ENCODE measurements at places on chromosomes 6 and 20.
A peak's percentile ranks its signal among the peaks of the same experiment; 100 is the strongest.

DNA sequence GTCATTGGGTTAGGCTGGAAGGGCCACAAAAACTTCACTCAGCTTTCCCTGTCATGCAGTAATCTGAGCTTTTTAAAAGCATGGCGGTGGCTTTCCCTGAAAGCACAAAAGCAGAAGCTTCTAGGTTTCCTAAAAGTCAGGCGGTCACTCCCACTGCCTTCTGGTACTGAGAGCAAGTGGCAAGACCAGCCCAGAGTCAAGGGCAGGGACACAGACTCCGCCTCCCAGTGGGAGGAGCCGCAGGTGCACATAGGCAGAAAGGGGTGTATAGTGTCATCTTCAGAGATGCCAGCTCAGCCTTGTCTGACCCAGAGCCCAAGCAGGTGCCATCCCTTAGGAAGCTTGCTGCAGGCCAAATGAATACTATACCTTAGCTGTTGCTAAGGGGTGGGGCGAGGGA lies 18.0 kb upstream of the PACSIN1 start:
- DNase-seq = no peak

DNA sequence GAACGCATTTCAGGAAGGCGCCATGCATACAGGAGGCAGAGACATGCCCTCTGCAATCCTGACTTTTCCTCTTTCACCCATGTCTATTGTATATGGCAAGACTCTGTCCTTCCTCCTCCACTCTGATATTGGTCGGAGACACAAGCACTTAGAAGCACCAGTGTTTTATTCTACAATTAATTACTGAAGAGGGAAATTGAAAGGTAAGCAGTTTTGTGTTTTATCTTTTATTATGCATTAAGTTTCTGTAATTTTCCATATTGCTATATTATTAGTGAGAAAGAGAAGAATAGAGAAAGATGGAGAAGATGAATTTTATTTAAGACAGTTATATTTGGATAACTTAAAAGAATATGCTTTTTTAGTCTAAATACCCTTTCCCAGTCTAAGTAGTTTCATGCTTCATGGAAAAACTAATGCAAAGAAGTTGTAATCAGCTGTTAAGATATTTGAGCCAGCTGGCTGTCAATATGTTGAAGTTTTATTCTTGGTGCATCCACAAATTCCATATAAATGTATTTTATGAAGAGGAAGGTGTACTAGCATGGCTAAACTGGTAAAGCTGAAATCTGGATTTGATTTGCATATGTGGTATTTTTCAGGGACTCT lies 13.6 kb downstream of the ARID1B start:
- DNase-seq = no peak

DNA sequence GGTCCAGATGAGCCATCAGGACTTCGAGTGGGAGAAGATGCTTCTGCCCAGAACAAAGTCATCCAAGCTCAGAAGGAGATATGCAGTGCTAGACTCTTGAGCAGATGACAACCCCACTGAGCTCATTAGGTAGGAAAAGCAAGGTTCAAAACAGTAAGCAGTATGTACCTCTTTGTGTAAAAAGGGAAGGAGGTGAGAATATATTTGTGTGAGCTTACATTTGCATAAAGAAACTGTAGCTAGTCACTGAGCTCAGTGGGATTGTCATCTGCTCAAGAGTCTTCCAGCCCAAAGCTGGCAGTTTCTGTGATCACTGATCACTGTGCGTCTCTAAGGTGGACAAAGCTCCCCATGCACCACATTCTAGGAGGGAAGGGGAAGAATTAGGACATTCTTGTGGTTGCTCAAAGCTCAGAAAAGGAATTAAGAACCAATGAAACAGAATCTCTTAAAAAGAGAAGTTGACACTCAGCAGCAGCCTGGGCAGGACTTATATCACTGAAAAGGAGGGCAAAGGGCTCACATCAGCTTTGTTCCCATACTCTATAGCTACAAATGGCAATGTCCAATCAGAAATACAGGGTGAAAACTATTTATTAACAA lies 90.0 kb upstream of the MAFB start:
- DNase-seq = no peak

DNA sequence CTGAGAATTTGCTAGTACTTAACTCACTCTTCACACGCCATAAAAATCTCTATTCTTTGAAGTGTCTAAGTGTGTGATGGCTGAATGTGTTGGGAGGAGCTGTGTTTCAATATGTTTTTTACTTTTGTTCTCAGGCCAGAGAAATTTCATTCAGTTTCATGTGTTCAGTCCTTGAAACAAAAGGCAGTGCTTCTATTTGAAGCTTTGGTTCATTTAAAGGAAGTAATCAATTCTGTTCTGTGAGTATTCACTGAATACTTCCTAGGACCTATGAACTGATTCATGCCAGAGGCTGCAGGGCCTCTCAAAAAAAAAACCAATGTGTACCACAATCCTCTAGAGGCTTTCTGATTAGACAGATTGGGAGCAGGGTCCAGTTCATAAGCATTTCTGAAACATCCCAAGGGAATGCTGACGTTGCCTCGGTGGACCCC lies 12.4 kb upstream of the F13A1 start:
- no peak for DNase-seq

DNA sequence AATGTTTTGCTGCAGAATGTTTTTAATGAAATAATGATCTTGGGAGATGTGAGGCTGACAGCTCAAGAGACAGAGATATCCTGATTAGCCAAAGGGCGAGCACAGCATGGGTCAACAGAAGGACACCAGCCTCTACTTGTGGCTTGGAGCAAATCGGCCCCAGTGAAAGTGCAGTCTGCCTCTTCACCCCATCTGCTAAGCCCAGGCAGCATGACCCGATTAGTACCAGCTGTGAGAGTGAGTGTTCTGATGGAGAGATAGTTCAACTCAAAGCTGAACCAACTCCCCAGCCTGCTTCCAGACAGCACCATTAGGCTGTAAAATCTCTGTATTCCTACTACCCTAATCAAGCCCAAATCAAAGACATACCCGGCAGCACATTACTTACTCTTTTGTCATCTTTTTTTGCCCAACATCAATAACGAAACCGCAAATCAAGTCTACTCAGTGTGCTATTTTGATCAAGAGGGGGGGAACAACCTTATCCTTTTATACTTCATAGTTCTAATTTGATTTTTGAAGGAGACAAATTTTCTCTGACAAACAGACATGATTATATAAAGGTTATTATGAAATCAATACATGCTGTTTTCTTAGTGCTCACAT lies 514.1 kb upstream of the NRSN1 start:
- no peak for DNase-seq

- DNase-seq = no peak
These were observed 70.5 kb upstream of the PRL start for GRCh38 chr6:22367346-22367745.

DNA sequence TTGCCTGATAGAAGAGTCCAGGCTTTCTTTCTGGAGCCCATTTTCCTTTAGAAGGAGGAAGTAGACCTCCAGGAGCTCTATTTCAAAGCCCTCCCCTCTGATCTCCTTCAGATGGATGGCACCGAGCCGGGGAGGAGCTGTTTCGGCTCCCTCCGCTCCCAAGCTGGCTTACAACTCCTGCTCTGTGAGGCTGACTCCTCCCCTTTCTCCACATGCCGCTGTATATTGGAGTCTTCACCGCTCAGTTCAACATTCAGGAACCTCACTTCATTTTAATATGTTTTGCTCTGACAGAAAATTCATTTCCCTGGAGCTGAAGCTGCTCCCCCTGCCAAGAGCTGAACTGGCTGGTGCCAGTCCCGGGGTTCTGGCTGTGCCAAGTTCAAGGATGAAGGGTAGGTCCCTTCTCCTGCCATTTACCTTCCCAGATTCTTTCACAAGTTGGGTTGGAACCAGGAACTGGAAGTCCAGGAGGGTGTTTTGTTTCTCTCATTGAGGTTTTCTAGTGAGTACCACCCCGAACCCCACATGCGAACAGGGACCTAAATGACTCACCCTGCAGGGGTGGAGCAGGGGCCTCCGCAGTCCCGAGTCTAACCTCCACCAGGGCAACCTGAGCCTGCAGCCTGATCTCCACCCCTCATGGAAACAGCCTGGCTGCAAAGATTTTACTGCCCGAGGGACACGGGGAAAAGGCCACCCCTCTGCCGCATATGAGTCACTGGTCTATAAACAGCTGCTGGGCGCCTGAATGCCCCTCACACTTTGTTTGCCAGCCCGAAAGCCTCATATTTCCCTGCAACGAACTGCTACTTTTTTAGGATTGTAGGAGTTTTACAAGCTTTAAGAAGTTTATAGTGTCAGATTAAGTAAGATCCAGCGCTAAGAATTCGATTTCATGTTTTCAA lies 68.6 kb upstream of the FOXA2 start:
- no peak for DNase-seq

- no peak for DNase-seq
These were observed 170.4 kb upstream of the THEMIS start for GRCh38 chr6:128071212-128071611.

GRCh38 chr6:84362193-84362821 lies 134.9 kb upstream of the CEP162 start:
- DNase-seq = no peak

GRCh38 chr20:57579898-57580447 lies 19.1 kb downstream of the PCK1 start:
- DNase-seq = no peak

DNA sequence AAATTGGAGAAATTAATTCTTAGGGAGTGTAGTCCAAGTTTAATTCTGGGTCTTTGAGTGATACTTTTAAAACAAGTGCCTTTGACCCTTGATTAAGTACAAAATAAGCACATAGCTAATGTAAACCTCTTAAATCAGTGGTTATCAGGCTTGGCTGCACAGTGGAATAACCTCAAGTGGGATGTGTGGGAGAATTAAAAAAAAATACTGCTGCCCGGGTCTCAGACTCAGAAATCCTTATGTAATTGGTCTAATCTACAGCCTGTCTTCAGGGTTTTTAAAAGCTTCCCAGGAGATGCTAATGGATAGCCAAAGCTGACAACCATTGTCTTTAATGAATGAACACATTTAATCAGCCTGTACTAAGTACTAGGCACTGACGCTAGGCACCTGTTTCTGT lies 28.5 kb upstream of the TMEM14A start:
- no peak for DNase-seq

- no peak for DNase-seq
These were observed 12.0 kb downstream of the PTPN1 start for GRCh38 chr20:50522053-50522674.

GRCh38 chr20:24958506-24959385 lies 9.7 kb downstream of the CST7 start:
- no peak for DNase-seq

DNA sequence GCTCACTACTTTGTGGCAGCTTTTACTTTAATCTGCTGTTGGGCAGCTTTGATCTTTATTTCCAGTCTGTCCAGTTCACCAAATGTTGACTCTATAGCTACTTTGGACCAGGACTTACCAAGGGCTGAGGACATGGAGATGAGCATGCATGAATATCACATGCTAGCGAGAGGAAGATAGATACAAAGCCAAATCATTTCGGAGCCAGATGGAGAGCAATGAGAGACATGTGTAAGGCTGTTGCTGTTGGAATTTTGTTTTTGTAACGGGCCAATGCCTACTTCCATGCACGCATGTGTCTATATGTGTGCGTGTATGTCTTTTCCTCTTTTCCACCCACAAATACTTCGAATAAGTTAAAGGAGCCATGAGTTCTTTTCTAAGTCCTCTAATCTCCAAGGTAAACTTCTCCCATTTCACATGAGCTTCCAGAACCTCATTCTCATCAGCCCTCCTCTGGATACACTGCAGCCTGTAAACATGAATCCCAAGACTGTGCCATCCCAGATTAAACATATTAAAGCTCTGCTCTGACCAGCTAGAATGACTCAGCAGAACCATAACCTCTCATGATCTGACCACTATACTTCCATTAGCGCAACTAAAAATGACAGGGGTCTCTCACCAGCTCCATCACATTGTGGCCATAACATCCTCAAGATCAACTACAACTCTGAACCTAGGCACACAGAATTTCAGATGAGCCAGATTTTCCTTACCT lies 160.7 kb downstream of the LRFN2 start:
- no peak for DNase-seq

- DNase-seq = no peak
These were observed 85.3 kb upstream of the BTBD3 start for GRCh38 chr20:11832397-11832796.

- DNase-seq = peak; percentile 59
These were observed 13.3 kb downstream of the ELOVL5 start for GRCh38 chr6:53335224-53335994.

DNA sequence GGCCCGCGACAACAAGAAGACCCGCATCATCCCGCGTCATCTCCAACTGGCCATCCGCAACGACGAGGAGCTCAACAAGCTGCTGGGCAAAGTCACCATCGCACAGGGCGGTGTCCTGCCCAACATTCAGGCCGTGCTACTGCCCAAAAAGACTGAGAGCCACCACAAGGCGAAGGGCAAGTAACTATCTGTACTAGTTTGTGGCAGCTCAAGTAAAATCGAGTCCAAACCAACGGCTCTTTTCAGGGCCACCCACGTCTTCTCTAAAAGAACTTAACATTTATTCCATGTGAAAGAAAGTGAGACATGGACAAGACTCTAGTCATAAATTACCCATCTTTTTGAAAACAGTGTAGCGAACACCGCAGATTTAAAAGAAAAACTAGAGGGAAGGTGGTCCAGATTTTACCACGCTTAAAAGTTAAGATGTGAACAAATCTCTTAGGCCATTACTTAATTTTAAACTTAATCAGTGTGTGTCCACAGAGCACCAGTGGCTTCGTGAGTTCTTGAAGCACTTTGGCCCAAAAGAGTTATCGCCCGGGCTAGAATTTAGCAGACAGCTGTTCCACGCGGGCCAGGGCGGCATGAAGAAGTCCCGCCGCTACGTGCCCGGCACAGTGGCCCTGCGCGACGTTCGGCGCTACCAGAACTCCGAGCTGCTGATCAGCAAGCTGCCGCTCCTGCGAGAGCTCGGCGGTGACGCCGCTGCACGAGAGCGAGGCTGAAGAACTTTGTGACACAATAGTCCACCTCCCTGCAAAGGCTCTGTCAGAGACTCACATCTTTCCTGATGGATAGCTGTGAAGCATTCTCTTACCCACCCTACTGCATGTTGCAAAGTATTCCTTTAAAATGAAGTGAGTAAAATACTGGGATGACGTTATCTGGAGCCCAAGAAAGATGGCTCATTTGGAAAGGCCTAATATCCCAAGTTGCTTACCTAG lies 113.9 kb upstream of the PRSS16 start:
- peak; percentile 34 for DNase-seq

DNA sequence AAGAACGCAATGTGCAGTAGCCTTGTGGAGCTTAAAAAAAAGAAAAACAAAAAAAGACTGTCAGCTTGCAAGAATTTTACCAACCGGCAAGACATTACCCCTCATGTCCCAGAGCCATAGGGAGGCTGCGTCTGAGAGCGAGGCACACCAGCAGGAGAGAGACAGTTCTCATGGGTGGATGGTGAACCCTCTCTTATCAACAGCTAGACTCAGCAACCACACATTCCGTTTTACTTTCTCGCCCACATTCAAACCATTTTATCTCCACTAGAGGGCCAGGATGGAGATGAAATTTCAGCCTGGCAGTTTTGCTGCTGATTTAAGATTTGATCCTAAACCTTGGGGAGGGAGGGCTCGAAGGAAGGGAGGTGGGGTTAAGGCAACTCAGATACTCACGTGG lies 247.0 kb downstream of the ATXN1 start:
- DNase-seq = peak; percentile 42

GRCh38 chr6:68194846-68195478 lies 440.1 kb upstream of the ADGRB3 start:
- no peak for DNase-seq

GRCh38 chr20:41177636-41178035 lies 40.3 kb downstream of the PLCG1 start:
- DNase-seq = no peak

- no peak for DNase-seq
These were observed 7.4 kb downstream of the TMEM14C start for GRCh38 chr6:10730254-10730653.

GRCh38 chr20:2430538-2430937 lies 40.1 kb downstream of the SNRPB start:
- DNase-seq = no peak

GRCh38 chr20:59816146-59816738 lies 117.2 kb downstream of the SYCP2 start:
- no peak for DNase-seq
